ENCODE measurements at places on chromosomes 4 and X.

DNA sequence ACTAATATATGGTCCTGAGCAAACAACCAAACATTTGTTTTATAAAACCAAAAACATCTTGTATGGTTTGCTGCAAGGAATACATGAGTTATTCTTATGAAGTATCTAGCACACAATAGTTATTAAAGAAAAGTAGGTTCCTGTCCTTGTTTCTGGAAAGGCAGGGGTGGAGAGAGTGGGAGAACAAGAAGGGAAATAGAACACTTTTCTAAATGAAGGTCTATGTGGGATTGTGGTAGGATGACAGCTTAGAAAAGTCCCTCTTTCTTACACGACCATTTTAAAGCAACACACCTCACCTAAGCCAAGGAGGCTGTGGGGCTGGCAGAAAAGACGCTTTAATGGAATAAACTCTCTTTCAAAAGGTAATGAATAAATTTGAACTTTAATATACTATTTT lies 164.6 kb downstream of the ARAP2 start:
- no peak for DNase-seq

GRCh38 chr4:79652738-79653137 lies 244.7 kb upstream of the GK2 start:
- DNase-seq = no peak

- DNase-seq = no peak
Measured at GRCh38 chr4:110869862-110870572, 247.1 kb upstream of the PITX2 start.

GRCh38 chrX:138858438-138858837 lies 146.9 kb upstream of the FGF13 start:
- no peak for DNase-seq

- DNase-seq = no peak
Measured at GRCh38 chrX:47628982-47629381, 748 bp downstream of the CFP start.

DNA sequence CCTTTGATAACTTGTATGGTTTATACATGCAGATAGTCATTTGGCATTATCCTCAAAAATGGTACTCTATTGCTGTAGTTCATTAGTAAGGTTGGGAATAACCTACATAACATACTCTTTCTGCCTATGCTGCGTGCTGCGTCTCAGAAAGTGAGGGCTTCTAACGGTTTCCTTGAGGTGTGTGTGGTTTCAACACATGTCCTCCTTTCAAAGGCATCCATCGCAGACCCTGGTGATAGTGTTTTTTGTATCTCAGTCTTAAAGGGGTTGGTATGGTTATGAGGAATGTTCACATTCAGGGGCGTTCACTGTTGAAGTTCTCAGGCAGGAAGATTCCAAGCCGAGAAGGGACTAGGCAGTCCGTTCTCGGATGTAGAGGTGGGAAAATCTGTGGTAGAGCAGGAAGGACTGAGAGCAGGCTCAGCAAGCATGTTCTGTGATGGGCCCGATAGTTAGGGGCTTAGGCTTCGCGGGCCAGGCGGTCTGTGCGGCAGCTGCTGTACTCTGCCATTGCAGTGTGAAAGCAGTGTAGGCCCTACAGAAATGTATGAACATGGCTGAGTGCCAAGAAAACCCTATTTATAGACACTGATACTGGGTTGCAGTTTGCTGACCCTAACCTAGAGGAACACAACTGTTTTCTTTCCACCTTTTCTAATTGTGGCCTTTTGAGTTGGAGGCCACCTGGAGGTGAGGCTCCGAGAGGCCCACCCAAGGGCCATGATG lies 123.2 kb downstream of the GPR143 start:
- no peak for DNase-seq

DNA sequence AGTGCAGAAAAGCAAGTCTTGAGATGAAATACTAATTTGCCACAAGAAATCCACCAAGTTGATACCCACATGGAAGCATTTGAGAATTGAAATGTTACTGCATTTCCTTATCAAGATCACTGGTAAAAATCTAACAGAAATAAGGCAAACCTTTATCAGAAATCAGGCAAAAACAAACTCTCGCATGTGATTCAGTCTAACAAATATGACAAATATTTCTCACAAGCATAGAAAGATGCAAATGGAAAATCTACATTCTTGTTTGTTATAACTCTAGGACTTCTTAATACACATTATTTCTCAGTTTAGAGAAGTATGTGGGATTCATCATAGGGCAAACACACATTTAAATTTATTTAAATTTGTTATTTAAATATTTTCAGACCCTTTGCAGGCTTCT lies 52.9 kb downstream of the TXK start:
- no peak for DNase-seq

GRCh38 chr4:140497405-140497746 lies 717 bp downstream of the MGAT4D start:
- DNase-seq = no peak

All from D341Med (cell line).